H9 (cell line): ENCODE measurements at places on chromosomes 1 and 21. TPM values are rescaled to one million over a fixed set of nuclear protein-coding genes. Genes with fewer than 3 reads are reported as not detected.

DNA sequence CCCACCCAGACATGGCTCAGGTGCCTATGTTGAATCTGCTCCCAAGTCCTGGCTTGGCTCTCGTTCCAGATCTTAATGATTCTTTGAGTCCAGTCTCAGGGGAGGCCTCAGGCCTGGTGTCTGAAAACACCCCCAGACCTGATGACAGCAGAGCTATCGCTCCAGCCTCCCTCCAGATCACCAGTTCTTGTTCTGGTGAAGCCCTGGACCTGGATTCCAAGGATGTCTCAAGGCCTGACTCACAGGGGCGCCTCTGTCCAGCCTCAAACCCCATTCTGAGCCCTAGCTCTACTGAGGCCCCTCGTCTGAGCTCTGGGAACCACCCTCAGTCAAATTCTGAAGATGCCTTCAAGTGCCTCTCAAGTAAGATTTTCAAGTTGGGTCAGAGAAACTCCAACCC lies 11.4 kb downstream of the MROH7 start:
- no peak overlapping the region for H3K4me3 ChIP-seq
- H3K4me1 ChIP-seq = no peaks in the 10 kb centered on the region
- H3K27ac ChIP-seq = no peak overlapping the region

GRCh38 chr1:97833881-97834280 lies 87.0 kb downstream of the DPYD start:
- H3K4me1 ChIP-seq = no peaks in the 10 kb centered on the region
- DNase-seq = no peak
- H3K4me3 ChIP-seq = no peak overlapping the region

DNA sequence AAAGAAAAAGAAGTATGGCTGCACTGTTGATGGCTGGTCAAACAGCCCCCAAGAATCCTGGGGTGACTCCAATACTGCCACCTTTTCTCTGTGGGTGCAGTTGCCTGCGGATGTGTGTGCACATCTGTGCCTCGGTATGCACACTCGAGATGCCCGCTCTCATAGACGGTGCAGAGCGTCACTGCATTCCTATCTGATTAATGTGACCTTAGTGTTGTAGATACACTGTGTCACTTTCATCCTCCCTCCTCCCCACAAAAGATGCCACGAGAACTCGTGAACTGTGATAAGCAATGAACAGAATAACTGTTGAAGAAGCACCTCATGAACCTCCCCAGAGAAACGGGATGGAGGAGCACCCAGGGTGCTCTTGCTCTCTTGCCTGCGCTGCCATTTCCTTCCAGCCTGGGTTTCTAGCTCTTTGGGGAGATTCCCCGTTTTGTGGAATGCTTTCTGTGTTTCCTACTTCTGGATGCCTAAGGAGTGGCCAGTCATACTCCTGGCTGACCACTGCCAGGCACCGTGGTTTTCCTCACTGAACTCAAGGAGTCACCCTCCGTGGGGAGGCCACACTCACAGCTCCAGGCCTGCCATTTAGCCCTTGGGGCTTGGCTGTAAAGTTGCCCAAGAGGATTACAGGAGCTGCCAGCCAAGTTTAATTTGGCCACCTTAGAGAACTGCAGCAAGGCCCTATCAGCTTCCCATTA lies 32.0 kb downstream of the NTPCR start:
- H3K36me3 ChIP-seq = peaks cover 20% of the 10 kb centered on the region
- H3K27ac ChIP-seq = no peak overlapping the region
- no peak for DNase-seq
- H3K4me1 ChIP-seq = no peaks in the 10 kb centered on the region

DNA sequence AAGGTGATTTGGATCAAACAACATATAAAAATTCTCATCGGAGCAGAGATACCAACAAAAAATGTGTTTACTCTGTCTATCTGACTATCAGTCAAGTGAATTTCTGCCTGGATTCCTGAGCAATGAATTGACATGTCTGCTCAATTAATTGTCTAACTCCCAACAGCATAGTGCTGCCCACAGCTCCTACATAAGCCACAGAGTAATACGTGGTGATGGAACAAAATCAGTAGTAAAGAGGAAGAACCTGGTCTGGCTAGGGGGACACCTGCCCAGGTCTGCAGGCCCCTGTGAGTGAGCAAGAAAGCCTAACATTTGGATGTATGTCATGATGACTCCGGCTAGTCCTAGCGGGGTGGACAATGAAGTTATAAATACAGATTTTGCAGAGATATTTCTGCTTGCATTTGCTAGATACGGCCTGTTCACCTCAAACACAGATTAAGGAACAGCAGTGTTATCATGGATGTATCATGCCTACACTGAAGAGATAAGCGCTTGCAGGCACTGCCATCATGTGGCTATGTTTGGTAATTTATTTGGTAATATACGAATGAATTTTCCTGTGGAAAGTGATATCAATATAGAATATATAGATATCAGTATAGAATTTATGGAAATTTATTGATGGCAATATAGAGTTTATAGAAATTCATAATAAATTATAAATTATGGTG lies 69.6 kb upstream of the LRRC8B start:
- no peaks in the 10 kb centered on the region for H3K36me3 ChIP-seq
- H3K4me1 ChIP-seq = no peaks in the 10 kb centered on the region
- no peaks in the 10 kb centered on the region for H3K27me3 ChIP-seq
- no peak overlapping the region for H3K27ac ChIP-seq

- no peak for DNase-seq
- H3K27ac ChIP-seq = no peak overlapping the region
- no peaks in the 10 kb centered on the region for H3K4me1 ChIP-seq
- no peaks in the 10 kb centered on the region for H3K27me3 ChIP-seq
Observed at GRCh38 chr1:248793592-248793991, 32.1 kb downstream of the SH3BP5L start.

- no peaks in the 10 kb centered on the region for H3K27me3 ChIP-seq
- no peak for DNase-seq
- no peak overlapping the region for H3K27ac ChIP-seq
- no peak overlapping the region for H3K4me3 ChIP-seq
Observed at GRCh38 chr1:162587347-162587746, 25.8 kb downstream of the UAP1 start.

GRCh38 chr1:92446546-92446945 lies 40.2 kb downstream of the GFI1 start:
- H3K27ac ChIP-seq = no peak overlapping the region
- H3K36me3 ChIP-seq = no peaks in the 10 kb centered on the region
- DNase-seq = no peak

GRCh38 chr1:15206418-15207030 lies 40.5 kb upstream of the FHAD1 start:
- H3K36me3 ChIP-seq = no peaks in the 10 kb centered on the region
- no peaks in the 10 kb centered on the region for H3K27me3 ChIP-seq
- no peaks in the 10 kb centered on the region; the same call in 1 of the 2 replicates for H3K4me1 ChIP-seq
- H3K4me3 ChIP-seq = peak overlapping the region; percentile 47

DNA sequence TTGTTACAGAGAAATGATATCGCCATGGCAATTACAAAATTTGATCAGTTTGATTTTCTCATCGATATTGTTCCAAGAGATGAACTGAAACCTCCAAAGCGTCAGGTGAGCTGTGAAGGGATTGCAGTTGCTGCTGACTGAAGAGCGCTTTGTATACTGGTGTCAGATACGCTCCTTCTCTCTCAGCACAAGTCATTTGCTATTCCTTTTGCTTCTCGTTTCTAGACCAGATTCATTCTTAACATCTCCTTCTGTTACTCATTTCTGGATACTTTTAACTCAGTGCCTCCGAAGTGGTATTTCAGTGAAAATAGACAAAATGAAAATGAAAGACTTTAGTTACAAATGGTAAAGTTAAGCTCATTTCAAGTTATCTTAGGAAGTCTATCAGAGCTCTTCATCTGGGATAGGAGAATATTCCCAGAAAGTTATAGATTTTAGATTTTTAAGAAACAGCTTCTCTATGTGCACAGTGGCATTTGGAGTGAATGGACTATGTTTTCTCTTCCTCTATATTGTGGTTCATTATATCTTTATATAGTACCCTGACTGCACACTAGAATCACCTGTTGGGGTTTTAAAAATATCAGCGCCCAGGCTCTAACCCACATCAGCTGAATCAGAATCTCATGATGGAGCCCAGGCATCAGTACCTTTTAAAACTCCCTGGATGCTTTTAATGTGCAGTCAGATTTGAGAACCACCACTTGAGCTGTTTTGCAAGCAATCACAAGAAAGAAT lies 30.3 kb upstream of the KCNQ4 start:
- no peaks in the 10 kb centered on the region for H3K4me1 ChIP-seq
- no peak for DNase-seq
- H3K4me3 ChIP-seq = no peak overlapping the region
- H3K27ac ChIP-seq = no peak overlapping the region
- peaks cover 93% of the 10 kb centered on the region for H3K36me3 ChIP-seq

DNA sequence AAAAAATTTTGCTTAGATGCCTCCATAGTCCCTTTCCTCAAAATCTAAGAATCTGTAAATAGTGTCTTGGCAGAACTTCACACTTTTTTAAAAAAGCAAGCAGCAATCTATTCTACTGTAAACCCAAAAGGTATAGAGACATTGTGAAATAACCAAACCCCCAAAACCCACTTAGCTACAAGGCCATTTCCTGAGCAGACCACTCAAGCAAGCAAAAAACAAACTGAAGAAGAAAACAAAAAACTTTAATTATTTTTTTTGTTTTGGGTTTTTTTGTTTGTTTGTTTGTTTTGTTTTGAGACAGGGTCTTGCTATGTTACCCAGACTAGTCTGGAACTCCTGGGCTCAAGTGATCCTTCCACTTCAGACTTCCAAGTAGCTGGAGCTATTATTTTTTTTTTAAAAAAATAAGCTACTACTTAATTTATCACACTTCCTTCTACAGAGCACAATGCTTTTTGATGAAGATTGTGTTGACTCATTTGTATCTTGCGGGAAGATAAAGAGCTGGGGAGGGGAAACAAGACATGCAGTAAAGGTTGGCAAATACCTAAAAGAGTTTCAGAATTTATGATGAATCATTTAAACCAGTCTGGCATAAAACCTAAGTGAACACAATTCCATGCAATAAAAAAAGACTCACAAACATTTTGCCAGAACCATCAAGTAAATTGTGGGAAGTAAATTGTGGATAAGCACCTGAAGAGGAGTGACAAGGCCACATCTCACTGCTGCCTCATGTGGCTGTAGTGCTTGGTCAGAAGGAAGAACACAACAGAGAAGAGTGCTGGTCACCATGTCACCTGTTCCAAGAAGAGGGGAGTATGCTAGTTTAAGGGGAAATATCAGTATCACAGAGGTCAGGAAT lies 2.7 kb upstream of the PTPN22 start:
- no peaks in the 10 kb centered on the region for H3K36me3 ChIP-seq
- no peak overlapping the region for H3K4me3 ChIP-seq
- no peaks in the 10 kb centered on the region for H3K4me1 ChIP-seq
- peak; percentile 49 for DNase-seq
- H3K27ac ChIP-seq = no peak overlapping the region
- no peaks in the 10 kb centered on the region for H3K27me3 ChIP-seq

GRCh38 chr1:61237659-61238358 lies 155.4 kb downstream of the NFIA start:
- DNase-seq = no peak
- H3K4me3 ChIP-seq = no peak overlapping the region

The SNX7 gene
- 23.8 and 24.7 TPM in 2 replicates for total RNA-seq

The AADACL4 gene
- total RNA-seq = not detected in 2 replicates

The MYBPHL gene
- 0.59 and 1.1 TPM in 2 replicates for total RNA-seq

The CFAP141 gene
- total RNA-seq = not detected in 2 replicates

The KRTAP10-6 gene
- not detected in 2 replicates for total RNA-seq

The CD34 gene
- 0.02 and 0.35 TPM in 2 replicates for total RNA-seq

The MTARC2 gene
- 4.2 and 7.7 TPM in 2 replicates for total RNA-seq
